ENCODE measurements at places on chromosomes 13 and 19. TPM values are rescaled to one million over a fixed set of nuclear protein-coding genes. Genes with fewer than 3 reads are reported as not detected.

DNA sequence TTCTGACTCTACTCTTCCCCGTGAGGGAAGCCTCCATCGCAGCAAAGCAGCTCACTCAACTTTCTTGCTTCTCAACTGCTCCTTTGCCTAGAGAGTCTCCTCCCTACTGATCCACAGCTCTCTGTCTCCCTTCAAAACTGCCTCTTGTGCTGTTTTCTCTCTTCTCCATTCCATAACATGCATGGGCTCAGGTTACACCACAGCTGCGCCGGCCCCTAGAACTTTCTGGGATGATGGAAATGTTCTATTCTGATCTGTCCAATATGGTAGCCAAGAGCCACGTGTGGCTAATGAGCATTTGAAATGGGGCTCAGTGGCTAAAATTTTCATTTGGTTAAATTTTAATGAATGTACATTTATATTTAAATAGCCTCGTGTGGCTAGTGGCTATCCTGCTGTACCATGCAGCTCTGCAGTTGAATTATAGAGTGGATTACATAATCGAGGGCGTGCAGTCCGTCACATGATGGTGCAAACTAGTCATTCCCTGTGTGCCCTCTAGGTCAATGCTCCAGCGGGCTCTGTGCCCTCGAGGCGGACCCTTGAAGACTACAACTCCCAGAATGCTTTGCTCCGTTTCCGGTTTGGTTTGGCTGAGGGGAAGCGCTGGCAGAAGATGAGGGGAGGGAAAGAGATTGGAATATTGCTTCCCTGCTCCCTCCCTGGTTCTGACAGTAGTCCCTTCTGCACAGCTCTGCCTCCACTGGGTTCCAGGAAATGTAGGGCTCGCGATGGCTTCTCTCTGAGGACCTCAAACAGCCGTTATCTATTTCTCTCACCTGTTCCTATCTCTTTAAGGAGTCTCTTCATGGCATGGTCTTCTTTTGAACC lies 109.8 kb downstream of the CACNA1A start:
- no peak for DNase-seq

DNA sequence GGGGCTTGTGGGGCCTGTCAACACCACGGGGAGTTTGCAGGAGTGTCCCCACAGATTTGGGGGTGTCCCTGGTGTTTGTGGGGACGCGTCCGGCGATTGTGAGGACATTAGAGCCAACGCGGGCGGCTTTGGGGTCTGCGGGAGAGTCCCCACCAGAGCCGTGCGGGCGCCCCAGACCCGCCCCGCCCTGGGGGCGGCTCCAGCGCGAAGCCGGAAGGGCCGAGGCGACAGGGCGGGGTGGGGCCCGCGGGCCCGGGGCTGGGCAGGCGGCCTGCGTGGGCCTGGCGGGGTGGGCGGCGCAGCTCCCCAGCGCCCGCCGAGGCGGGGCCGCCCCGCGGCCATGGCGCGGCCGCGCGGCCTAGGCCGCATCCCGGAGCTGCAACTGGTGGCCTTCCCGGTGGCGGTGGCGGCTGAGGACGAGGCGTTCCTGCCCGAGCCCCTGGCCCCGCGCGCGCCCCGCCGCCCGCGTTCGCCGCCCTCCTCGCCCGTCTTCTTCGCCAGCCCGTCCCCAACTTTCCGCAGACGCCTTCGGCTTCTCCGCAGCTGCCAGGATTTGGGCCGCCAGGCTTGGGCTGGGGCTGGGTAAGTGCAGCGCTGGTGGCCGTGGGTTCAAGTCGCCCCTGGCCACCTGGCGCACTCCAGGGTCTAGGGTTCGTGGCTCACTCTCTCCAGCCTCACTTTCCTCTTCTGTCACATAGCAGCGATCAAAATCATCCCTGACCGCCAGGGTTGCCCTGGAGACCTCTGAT lies 10.3 kb downstream of the PDE4A start:
- peak; percentile 66 for DNase-seq

- no peak for DNase-seq
These were observed 50.3 kb upstream of the CACNA1A start for GRCh38 chr19:13556552-13556951.

- DNase-seq, result no peak
These were observed 25.8 kb downstream of the CACNG6 start for GRCh38 chr19:54017261-54017660.

GRCh38 chr13:29561918-29562317 lies 33.6 kb downstream of the SLC7A1 start:
- no peak for DNase-seq

GRCh38 chr13:22744688-22745452 lies 435.9 kb upstream of the SGCG start:
- DNase-seq, result no peak

- no peak for DNase-seq
These were observed 31.7 kb downstream of the RASA3 start for GRCh38 chr13:114100446-114101357.

DNA sequence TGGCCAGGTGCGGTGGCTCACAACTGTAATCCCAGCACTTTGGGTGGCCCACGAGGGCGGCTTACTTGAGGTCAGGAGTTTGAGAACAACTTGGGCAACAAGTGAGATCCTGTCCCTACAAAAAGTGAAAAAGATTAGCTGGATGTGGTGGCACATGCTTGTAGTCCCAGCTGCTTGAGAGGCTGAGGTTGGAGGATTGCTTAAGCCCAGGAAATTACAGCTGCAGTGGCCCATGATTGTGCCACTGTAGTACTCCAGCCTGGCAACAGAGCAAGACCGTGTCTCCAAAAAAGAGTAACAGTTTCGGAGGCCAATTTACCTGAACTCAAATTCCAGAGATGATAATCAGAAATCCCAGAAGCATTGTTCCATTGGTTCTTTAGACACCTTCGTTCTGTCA lies 4.4 kb downstream of the ZNF473 start:
- no peak for DNase-seq

- DNase-seq, result no peak
These were observed 201.2 kb downstream of the GGACT start for GRCh38 chr13:100387416-100387815.

DNA sequence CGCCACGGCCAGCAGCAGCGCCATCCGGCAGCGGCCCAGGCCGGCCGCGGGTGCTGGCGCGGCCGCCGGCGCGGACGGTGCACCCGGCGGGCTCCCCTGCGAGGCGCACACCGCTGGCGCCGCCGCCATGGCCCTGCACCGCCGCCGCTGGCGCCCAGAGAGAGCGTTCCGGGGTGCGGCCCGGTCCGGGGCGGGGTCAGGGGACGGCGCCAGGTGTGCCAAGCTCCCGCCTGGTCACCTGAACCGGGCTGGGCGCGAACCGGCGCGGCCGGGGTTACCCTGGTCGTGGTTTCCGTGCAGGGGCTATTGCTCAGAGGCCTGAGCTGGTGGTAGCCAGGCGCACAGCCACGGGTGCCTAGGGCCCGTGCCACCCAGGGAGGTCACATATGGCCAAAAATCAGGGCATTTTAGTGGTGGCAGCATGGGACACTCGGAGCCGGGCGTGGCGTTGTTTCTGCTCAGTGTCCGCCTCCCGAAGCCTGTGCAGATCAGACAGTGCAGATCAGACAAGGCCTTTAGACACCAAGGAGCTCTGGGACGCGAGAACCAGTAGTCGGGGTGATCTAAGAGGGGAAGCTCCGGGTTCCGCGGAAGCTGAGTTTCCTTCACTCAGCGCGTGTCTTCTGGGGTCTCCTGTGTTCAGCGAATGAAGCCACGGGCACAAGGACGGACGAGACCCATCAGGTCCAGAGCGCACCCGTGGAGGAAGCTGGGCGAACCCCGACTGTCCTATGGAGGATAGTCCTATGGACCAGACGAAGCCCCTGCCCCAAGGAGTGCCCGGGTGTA lies at the start of gene TMEM238:
Gene TMEM238 (minus strand): TSS at position 162 of the 789 bp plus-strand sequence. CDS start 33 bp downstream, at position 129.
- no peak for DNase-seq

GRCh38 chr13:28056426-28056825 lies 44.0 kb downstream of the FLT3 start:
- no peak for DNase-seq

- no peak for DNase-seq
These were observed 698.8 kb downstream of the DIAPH3 start for GRCh38 chr13:59464926-59465325.

GRCh38 chr19:30596813-30597399 lies 224.7 kb downstream of the ZNF536 start:
- DNase-seq, result no peak

GRCh38 chr19:46616631-46617322 lies 8.1 kb downstream of the PTGIR start:
- DNase-seq, result no peak

- DNase-seq, result no peak
These were observed 192.5 kb upstream of the PCDH20 start for GRCh38 chr13:61608138-61608537.

GRCh38 chr13:84999252-84999651 lies 800.0 kb downstream of the SLITRK6 start:
- DNase-seq, result no peak

DNA sequence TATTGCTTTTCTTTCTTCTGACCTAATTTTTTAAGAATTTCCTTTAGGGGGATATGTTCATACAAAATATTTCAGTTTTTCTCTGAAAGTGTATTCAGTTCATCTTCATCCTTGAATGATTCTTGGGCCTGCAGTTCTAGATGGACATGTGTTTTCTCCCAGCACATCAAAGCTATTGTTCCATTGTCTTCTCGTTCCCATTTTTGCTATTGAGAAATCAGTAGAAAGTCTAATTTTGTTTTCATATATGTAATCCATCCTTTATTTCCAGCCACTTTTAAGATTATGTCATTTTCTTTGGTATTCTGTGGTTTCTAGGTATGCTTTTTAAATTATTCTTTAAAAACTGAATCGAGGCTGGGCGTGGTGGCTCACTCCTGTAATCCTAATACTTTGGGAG lies 15.8 kb upstream of the GRAMD1A start:
- DNase-seq, result no peak

DNA sequence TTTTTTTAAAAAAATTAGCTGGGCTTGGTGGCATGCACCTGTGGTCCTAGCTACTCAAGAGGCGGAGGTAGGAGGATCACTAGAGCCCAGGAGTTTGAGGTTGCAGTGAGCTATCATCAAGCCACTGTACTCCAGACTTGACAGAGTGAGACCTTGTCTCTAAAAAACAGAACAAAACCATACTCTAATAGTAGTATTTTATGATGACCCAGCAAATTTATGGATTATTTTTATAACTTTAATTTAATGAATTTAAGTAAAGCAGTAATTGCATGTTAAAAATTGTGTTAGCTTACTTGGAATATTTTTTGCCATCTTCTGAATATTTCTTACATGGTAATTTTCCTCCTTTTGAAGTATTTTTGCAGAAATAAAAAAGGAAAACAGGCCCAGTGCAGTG lies 48.3 kb downstream of the ZIC2 start:
- no peak for DNase-seq

DNA sequence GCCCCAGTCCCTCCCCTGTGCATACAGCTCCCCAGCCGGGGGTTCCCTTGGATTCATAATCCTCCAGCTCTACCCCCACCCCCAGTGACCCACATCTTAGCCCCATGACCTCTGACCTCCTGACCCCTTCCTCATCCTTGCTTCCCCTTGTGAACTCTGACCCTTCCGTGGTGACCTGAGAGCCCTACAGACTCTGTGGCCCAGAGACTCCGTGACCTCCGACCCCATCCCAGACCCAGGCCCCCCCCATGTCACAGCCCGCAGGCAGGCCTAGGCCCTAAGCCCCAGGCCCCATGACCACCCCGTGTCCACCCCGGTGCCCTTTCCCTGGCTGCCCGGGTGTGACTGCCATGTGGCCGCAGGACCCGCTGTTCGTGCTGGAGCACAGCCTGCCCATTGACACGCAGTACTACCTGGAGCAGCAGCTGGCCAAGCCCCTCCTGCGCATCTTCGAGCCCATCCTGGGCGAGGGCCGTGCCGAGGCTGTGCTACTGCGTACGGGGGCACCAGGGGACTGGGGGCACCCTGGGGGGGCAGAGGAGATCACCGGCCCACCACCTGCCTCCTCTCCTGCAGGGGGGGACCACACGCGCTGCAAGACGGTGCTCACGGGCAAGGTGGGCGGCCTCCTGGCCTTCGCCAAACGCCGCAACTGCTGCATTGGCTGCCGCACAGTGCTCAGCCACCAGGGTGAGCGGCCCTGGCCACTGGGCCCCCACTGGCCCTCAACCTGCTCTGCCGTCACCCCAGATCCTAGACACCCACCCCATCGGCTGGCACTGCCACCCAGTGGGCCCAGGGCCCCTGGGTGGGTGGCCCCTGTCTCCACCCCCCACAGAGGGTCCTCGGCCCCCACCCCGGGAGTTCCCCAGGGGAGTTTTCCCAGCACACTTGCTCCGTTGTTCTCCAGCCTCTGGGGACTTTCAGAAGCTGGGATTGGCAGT lies 2.4 kb upstream of the SPIB start:
- DNase-seq, result no peak

GRCh38 chr19:41334793-41335192 lies 18.9 kb downstream of the TGFB1 start:
- no peak for DNase-seq

- DNase-seq, result no peak
These were observed 249.4 kb downstream of the SLITRK6 start for GRCh38 chr13:85549819-85550218.

DNA sequence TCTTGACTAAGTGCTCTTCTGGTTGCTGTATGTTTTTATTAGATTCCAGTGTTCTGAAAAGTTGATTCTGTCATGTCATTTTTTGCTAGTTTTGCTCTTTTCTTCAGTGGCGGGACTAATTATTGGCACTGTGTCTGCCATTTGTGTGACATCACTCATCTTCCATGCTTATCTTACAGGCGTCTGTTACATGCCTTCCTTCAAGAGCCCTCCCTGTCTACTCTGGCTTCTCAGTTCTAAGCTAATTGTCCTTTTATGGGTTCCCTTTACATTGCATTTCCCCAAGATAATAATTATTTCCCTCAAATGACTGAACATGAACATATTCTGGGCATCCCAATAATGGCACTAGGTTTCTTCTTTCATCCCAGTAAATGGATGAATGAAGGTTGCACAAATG lies 459.1 kb downstream of the DCT start:
- DNase-seq, result no peak

DNA sequence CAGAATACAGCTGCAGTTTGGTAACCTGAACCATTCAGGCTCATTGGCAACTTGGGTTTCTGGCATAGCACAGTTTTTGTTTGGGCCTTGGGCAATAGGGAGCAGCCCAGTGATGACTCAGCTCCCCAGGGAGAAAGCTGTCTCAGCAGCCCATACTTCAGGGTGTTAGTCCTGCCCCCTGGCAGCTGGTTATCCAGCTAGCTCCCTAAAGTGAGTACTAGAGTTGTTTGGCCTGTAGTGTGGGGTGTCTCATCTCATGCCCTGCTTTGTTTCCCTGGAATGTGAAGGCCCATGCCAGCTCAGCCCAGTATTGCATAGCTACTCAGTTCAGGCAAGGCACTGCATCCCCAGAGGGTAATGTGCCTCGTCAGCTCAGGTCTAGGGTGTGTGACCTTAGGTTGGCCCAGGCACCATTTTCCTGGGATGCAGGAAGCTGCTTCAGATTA lies 18.2 kb upstream of the ZNF543 start:
- DNase-seq, result no peak

The OR7D2 gene
- total RNA-seq, result not detected

The ZNF20 gene
- 6.1 TPM for total RNA-seq

The GPR12 gene
- total RNA-seq, result 39.5 TPM

The MKNK2 gene
- 18.3 TPM for total RNA-seq

The CPT1C gene
- total RNA-seq, result 39.9 TPM

The MCF2L gene
- 137 TPM for total RNA-seq

The CIRBP gene
- 573 TPM for total RNA-seq

The VSTM1 gene
- not detected for total RNA-seq

The MEF2B gene
- not detected for total RNA-seq

The LACC1 gene
- total RNA-seq, result 9.4 TPM

The KLK14 gene
- total RNA-seq, result not detected

The TMEM150B gene
- total RNA-seq, result not detected

The SMIM17 gene
- total RNA-seq, result 26.5 TPM

The CGB8 gene
- total RNA-seq, result not detected

The NLRP5 gene
- not detected for total RNA-seq

The ZSCAN1 gene
- total RNA-seq, result 0.82 TPM
